ENCODE measurements at places on chromosomes 6 and 20.

- DNase-seq = no peak
Observed at GRCh38 chr6:1619098-1619672, 9.5 kb downstream of the FOXC1 start.

GRCh38 chr20:56956534-56956933, 309.9 kb downstream of the BMP7 start:
- no peak for DNase-seq

- DNase-seq = peak; percentile 90
Observed at GRCh38 chr20:35994994-35995453, 26.6 kb downstream of the CNBD2 start.

GRCh38 chr6:125507987-125508655, 206.4 kb upstream of the HDDC2 start:
- DNase-seq = peak; percentile 97

GRCh38 chr20:43731927-43732326, 5.1 kb upstream of the GTSF1L start:
- no peak for DNase-seq

DNA sequence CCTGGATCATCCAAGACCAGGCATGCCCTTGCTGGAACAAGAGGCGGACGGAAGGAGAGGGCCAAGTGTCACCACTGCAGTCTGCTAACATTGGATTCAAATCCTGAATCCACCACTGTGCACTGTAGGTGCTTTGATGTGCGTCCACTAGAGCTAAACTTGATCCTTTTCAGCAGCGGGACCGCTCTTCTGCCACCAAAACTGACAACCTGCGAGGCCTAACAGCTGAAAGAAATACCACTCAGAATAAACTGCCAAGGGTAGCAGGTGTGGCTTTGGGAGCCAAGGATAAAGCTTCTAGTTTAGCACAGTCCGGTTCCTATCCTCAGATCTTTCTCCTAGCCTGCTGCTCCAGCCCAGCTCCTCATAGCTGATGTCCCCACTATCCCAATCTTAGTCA, 108.0 kb downstream of the ATXN1 start:
- no peak for DNase-seq

DNA sequence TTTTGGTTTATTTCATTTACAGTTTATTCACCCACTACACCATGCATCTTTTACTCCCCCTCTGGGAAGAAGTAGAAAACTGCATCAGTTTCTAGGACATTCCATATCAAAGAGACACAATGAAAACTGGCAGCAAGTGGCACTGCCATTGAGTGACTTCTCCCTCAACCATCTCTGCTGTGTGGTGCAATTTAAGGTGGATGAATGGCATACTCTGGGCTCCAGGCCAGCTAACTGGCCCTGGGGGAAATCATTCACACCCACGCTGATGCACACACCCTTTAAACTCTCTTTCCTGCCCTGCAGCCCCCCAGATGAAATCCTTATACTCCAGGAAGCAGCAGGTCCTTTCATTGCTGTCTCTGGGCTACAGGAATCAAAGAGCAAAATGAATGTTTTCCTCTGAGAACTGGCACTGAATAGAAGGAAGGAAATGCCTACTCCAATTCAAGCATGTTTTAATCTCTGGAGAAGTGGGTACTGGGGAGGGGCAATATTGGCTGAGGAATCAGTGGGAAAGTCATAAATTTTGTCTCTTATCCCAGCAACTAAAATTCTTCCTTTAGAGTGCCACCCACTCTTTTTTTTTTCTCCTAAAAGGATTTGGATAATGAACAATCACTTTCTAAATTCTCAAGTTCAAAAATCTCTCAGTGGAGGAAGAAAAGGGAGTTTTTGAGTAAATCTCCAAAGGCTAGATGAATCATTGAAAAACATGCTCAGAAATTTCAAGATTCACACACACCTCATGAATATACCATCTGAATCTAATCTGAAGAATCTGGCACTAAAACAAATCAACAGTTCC, 16.9 kb upstream of the RFPL4B start:
- DNase-seq = peak; percentile 5

DNA sequence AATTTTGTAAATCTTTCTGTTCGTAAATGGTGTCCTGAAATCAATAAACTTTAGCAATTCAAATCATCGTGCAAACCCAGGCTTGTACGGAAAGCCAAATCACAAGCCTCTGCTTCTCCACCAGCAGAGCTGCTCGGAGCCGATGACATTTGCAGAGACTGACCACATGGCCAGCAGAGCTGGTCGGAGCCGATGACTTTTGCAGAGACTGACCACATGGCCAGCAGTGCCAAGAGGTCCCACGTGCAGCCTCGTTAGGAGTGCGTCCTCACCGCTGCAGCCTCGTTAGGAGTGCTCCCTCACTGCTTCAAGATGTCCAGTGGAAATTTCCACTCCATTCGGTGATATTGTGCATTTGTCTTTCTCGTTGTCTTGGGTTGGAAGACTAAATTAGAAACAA, 28.5 kb downstream of the SMOC2 start:
- no peak for DNase-seq

- DNase-seq = no peak
Observed at GRCh38 chr6:98601716-98602115, 232.7 kb upstream of the POU3F2 start.

DNA sequence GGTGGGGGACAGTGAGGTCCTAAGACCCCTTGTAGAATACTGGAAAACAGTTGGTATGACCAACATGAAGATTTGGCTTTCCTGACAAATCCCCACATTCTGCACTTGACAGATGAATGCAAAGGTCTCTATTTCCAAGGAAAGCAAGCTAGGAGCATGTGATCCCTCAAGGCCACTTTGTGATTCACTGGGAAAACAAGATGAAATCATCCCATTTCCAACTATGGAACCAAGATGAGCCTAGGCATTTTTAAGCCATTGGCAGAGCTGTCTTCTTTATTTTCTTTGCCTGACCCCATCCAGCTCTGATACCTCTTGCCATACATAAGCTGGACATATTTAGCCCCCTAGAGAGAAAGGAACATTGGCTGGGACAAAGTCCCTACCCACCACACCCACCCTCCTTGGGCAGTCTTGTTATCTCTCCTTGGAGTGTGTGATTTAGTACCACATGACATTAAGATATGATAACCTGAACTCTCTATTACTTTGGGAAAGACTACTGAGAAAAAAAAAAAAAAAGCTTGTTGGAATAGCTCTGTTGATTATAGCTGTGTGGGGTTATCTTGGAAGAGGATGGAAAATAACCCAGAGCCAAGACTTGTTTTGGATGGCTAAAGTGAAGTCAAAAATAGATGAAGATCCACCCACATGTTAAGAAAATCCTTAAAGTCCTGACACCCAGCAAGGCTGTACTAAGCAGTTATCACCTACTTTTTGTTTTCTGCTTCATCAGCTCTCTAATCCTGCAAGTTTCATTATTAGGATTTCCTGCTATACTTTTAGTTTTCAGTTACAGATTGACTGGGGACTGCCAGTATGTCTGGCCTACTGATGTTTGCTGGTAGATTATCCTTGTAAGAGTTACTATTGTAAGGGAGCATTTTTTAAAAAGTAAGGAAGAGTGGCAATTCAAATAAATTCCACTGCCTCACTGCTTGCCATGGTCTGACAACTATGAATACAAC, 90.1 kb upstream of the PREP start:
- no peak for DNase-seq

DNA sequence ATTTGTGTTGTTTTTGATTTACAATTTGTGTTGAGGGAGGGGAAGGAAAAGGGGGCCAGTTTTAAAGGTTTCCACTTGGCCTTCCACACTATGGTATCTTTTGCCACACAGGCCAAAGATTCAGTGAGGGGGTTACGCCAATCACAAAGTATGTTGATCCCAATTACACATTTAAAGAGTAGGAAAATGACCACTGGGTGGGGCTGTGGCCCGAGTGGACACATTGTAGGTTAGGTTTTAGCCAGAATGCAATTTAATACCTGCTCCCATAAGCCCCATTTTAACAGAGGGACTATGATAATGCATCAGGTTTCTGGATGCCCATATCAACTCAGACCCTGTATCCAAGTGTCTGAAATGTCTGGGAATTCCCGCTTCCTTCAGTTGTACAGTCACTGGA, 15.6 kb downstream of the VGLL2 start:
- no peak for DNase-seq

GRCh38 chr6:148800536-148800935, 53.7 kb downstream of the UST start:
- DNase-seq = no peak

DNA sequence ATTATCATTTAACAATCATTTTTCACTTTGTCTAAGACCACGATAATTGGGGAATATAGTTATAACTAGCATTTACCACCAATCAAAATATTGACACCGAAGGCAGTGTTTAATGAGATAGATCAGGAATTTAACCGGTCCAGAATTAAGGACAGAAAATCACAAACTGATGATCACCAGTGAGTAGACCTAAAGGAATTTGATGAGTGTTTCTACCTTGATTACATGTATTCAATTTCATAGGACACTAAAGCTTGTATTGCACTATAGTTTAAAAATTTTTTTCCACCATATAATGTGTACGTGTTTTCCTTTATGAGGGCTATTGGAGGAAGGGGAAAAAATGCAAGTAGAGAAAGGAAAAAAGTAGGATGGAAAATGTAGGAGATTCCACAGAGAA, 22.6 kb upstream of the ARHGAP18 start:
- no peak for DNase-seq

DNA sequence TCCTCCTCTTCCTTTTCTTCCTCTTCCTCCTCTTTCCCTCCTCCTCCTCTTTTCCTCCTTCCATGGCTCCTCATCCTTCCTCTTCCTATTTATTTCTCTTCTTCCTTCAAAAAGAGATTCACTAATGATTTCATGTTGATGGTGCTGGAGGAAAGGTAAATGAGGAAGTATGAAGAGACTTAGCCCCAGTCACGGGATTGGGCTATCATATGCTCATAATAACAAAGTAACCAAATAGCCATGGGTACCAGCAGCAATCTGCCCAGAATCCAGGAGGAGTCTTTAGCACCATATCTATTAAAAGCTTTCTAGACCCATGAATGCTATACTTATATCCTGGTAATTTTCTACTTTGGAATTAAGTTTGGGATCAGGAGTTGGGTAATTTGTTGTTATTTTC, 910.9 kb upstream of the MAP3K7 start:
- DNase-seq = no peak

DNA sequence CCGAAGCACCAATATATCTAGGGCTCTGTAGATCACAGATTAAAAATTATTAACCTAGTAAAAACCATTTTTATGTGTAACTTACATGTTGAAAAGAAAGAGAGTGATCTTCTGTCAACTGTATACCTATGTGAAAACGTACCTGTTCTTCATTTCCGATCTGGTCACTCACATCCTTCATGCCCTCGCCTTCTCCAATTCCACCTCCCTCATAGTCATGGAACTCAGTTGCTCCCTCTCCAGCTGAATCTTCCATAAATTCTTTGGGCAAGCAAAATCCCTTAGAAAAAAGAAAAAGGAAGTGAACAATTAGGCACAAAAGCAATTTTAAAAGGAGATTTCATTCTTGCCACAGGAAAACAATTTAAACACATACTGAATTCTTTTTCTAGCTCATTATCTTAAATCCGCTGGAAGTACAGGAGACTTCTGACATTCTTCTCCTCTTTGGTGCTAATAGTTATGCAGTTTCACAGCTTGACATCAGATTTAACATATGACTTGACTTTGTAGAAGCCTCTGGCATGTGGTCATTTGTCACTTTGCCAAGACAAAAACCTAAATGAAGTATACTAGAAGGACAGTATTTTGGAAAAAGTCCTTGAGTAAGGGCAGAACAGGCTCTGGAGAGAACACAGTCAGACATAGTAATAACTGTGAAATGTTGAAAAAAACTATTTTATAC, 29.5 kb upstream of the LYRM2 start:
- peak; percentile 33 for DNase-seq

GRCh38 chr6:10733863-10734262, 11.0 kb downstream of the TMEM14C start:
- DNase-seq = no peak

DNA sequence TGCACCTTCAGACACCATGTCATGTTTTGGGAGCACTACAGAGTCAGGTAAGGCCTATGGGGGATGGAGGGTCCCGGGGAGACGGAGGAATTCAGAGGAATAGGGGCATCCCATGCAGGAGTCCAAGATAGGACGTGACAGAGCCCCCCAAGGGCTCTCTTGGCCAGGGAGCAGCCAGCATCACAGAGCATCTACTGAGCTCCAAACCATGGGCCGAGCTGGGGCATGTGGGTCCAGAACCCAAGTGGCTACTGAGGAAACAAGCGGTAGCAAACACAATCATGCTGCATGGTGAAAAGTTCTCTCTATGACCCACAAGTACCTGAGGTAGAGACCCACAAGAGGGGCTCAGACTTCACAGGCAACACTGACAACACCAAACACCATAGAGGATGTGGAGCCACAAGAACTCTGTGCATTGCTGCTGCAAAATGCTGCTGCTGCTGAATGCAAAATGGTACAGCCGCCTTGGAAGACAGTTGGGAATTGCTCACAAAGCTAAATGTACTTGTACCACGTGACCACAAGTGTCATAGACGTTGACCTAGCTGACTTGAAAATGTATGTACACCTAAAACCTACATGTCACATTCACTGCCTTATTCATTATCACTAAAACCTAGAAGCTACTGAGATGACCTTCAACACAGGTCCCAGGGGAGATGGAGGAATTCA, 33.4 kb upstream of the MAS1L start:
- DNase-seq = no peak

GRCh38 chr6:35728683-35729678, 7.9 kb upstream of the ARMC12 start:
- DNase-seq = peak; percentile 23

- DNase-seq = peak; percentile 38
Observed at GRCh38 chr6:8944548-8944947, 509.2 kb upstream of the SLC35B3 start.

DNA sequence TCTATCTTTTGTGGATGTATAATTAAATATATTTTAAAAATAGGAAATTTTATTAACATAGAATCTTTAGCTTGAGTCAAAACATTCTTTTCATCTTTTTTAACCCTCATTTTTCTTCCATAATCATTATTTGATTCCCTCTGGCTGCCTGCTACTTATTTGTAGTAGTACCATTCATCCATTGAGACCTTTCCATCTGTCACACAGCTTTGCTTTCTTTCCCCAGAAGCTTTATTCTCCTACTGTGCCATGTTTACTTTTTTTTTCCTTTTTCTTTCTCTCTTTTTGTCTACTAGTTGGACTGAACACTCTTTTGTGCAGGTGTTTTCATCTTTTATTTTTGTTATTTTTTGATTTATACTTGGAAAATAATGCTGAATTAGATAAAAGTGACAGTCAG, 522.6 kb upstream of the MMS22L start:
- peak; percentile 84 for DNase-seq
